ENCODE measurements at places on chromosomes 16 and 17.

GRCh38 chr16:71807905-71808592, 585 bp downstream of the AP1G1 start:
- DNase-seq, result no peak

DNA sequence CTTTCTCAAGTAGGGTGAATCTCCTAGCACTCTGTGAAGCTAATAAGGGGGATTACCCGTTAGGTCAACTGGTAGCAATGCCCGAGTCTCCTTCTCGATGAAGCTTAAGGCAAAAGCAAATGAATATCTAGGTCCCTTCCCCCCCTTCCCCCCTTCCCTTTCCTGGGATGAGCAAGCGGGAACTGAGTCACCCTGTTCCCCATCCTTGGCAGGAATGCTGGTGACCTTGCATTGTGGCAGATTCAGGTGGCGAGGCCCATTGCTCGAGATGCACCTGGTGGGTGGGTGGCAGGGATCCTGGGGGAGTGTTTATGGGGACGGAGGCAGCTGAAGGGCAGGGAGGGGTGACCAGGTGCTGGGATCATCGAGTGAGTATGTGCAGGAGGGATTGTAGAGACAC, 7.1 kb downstream of the NXPH3 start:
- no peak for DNase-seq

DNA sequence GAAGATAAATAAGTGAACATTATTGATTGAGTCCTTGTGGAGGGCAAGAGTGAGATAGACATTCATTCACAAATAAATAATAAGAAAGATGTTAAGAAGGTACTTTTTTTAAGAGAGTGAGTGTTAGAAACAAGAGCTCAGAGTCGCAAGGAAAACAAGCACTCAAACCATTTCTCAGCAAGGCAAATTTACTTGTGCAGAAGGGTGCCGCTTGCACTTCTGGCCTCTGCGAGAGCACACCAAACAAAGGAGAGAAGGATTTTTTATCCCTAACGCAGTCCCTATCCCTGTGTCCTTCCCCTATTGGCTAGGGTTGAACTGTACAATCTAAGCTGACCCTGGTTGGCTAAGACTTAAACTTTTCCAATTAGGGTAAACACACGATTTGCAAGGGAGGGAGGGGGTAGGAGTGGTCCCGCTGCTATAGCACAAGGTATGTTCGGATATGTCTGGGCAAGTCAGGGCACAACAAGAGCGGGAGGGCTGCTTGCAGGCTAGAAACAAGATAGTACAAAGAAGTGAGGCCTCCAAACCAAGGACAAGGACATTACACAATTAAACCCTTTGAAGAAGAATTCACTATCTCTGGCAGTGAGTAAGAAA, 156.2 kb downstream of the PPM1E start:
- no peak for DNase-seq

DNA sequence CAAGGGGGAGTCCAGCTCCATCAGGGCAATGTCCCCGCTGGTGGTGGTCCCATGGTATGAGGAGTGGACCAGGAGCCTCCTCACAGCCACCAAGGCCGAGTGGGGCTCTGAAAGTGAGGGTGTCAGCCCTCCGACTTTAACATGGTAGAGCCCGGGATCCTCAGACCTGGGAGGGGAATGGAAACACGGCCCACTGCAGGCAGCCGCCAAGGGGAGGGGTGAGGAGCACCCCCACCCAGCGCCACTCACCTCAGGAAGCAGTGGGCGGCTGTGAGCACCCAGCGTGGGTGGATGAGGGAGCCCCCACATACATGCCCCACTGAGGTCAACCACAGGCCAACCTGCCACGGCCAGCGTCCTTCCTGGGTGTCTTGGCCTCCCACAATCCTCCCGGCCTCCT, 10.8 kb downstream of the ZG16B start:
- no peak for DNase-seq

DNA sequence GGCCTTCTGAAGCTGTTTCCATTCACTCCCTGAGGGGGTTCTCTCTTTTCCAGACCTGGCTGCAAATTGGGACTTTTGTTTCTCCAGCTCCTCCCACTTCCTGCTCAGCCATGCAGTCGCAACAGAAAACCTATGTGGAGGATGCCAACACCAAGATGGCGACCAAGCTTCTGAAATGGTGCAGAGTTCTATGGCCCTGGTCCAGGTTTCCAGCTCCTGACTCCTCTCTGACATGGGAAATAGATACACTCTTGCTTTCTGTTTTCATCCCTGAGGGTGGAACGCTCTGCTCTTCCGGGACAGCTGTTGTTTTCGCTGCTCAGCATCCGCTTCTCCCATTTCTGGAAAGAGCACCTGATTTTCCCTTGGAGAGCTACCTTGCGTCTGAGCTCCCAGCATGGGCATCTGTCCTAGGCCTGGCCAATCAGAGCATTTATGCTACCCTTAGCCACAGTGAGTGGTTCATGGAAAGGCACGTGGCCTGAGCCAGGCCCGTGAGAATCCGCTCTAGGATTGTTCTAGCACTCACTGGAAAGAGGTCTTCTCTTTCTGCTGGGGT, 8.1 kb downstream of the GPRC5B start:
- no peak for DNase-seq
